Inflammatory macrophage treated with lipopolysaccharide for 4 hours (primary cell): ENCODE measurements at places on chromosomes 5 and 9.

DNA sequence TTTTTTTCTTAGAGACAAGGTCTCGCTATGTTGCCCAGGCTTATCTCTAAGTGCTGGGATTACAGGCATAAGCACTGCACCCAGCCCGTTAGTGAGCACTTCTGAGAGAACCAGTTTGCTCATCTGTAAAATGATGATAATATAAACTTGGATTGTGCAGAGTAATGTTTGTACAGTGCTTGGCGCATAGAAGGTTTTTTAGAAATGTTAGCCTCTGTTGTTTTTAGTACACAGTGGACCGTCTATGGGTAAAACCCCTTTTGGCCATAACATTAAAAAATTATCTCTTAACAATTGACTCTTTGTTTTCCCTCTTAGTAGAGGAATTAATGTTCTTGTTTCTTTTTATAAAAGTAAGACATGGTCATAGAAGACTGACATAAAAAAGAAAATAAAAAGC, 202.1 kb downstream of the PCSK5 start:
- DNase-seq, result no peak

DNA sequence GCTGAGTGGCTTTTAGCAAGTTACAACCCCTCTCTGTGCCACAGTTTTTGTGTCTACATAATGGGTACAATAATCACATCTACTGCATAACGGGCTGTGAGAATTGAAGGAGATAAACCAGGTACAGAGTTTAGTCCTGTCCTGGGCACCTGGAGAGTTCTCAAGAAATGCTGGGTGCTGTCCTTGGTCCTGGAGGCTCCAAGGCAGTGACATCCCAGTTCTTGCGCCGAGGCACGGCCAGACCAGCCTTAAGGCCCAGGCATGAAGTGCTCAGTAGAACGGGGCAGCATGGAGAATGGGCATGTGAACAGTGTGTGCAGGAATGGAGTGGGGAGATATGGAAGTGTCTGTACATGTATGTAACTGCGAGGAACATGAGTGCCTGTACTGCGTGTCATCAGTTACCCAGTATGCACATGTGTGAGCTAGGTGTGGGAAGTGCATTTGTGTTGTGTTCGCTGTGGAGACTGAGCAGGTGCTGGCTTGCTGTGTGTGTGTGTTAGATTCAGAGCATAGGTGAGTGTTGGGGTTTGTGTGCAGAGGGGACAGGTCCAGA, 6.3 kb upstream of the UNC5A start:
- DNase-seq, result no peak

DNA sequence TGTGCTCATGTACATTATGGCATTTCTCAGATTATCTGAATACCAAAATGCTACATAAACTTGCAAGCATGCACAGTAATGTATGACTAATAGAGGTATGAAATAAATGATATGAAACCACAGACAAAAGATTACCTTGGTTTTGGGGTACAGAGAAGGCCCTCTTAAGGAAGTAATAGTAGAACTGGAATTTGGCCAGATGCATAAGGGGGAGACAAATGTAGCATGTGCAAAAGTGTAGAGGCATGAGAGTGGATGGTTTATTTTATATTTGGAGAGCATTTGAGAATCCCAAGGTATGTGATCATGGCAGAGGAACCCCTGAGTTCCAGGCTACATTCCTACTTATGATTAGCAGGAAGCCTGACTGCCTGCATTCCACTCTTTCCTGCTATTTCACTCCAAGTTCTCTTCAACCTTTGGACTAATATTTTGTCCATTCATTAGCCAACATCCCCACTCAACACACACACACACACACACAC, 74.2 kb downstream of the MAMDC2 start:
- DNase-seq, result no peak

DNA sequence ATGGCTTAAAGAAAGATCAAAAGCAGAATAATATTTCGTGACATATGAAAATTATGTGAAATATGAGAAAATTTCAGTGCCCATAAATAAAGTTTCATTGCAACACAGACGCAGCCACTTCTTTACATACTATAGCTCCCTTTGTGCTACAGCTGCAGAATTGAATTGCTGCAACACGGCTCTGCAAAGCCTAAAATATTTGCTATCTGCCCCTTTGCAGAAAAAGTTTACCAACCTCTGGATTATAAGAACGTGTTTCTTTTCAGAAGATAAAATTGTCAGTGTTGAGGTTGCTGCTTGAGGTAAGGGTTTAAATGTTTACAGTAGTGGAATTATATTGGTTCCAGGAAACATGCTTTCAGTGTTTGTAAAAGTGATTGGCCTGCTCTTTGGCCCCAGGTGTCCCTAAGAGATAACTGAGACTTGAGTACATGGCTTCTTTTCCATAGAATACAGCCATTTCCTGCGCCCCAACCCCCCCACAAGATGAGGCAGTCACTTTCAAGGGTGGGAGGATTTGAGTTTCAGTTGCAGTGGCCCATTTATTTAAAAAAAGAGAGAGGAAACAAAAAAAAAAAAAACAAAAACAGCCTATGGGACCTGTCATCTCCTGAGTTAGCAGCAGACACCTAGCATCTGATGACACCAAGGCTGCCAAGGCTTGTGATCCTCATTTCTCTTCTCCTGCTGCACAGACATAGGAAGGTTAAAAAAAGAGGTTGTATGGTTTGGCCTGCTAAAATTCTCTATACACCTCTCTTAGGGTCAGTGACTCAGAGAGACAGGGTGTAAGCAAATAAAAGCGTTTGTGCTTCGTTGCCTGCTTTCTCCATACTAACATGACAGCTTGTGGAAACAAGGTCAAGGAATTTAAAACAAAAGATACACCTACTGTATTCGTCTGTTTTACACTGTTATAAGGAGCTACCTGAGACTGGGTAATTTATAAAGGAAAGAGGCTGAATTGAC, 28.0 kb upstream of the HTR4 start:
- no peak for DNase-seq

- DNase-seq, result peak; percentile 5
These were observed 849 bp upstream of the RGMB start for GRCh38 chr5:98772415-98773213.

DNA sequence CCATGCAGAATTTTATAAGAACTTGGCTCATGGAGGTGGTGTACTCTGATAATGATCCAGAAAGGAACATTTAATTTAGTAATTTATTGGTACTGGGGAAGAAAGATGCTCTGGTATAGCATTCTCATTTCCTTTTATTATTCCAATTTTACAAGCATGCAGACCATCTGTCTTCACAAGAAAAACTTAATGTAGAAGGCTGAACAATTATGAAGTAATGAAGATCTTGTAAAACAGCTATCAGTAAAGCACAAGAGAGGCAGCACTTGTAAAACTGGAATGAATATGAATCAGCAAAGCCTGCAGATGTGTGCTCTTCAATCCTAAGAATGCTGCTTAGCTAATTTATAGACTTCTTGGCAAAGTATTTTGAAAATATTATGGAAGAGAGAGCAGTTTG, 300.0 kb downstream of the YTHDC2 start:
- no peak for DNase-seq

DNA sequence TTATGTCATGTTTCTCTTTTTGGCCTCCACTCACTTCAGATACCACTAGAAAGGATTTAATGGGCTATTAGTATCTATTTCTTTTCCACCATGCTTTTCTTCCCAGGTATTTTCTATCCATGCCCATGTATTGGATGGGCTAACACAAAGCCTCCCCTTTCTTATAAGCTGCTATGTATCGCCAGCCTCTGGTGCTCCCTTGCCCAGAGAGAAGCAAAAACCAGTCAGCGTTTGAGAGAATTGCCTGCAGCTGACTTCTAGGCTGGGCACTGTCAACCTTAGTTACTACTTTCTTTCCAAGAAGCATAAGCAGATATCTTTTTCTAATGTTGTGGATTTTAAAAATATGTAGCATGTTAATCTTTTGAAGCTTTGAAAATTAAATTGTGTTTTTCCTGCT, 30.2 kb upstream of the HSPB3 start:
- no peak for DNase-seq

DNA sequence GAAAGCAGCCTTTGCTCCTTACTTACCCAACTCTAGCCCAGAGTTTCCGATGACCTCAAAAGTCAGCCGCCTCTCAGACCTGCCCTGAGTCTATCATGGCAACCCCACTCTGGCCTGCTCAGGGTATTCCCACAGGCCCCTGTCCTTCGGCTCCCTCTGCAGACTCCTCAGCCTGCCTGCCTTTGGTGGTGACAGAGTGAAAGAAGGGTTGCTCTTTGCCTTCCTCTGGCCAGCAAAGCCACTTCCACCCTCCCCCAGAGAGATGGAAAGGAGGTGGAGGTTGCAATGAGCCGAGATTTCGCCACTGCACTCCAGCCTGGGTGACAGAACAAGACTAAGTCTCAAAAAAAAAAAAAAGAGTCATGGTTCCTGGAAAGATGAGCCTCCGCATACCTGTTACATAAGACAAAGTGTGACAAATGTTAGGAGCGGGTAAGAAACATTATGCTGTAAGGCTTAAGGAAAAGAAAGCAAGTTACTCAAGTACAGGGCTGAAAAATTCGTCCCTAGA, 2.3 kb upstream of the SMIM33 start:
- DNase-seq, result peak; percentile 92

DNA sequence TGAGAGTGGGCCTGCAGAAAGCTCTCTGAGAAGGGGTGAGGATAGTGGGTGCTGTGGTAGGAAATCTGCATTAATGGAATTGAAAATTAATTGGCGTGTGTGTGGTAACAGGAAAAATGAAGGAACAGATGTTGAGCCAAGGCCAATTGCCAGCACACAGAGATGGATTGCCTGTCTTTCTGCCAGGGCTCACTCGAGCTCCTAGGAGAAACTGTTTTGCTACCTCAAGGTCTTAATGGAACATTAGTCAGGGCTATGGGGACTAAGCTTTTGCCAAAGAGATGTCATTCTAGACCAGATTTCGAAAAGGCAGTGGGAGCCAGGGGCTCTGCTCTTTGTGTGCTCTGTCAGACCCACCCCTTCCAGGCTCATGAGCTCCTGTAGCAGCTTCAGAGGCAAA, 124.0 kb upstream of the EFNA5 start:
- DNase-seq, result no peak

GRCh38 chr9:28661853-28662252, 1088.6 kb upstream of the C9orf72 start:
- DNase-seq, result no peak

GRCh38 chr5:126857472-126858410, 80.8 kb downstream of the LMNB1 start:
- DNase-seq, result no peak
